ENCODE measurements at places on chromosomes 1 and 21.
A peak's percentile ranks its signal among the peaks of the same experiment; 100 is the strongest.

DNA sequence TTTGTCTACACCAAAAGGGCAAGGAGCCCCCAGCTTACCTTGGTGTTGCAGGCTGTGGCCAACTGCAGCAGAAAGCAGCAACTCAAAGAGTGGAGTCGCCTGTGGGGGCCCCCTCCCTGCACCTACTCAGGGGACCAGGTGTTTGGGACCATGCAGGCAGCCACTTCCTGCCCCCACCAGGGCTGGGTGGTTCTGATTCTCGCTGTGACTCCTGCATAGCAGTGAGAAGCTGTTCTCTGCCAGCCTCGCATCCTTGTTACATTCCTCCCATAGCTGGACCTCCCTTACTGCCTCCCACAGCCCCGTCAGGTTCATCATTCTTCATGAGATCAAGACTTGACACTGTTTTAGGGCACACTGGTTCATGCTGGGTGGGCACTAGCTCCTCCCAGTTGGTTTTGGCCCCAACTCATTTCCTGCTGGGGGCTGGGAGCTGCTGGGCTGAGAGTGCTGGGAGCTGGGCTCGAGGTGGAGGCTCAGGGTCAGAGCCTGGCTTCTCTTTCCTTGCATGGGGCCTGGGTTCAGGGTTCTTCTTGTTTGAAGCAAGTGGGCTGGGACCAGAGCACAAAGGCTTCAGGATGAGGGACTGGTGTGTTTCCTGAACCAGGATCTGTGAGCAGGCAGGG, 146.9 kb upstream of the C1orf174 start:
- DNase-seq, result no peak

- no peak for DNase-seq
These were observed 55.9 kb upstream of the PROX1 start for GRCh38 chr1:213931836-213932235.

DNA sequence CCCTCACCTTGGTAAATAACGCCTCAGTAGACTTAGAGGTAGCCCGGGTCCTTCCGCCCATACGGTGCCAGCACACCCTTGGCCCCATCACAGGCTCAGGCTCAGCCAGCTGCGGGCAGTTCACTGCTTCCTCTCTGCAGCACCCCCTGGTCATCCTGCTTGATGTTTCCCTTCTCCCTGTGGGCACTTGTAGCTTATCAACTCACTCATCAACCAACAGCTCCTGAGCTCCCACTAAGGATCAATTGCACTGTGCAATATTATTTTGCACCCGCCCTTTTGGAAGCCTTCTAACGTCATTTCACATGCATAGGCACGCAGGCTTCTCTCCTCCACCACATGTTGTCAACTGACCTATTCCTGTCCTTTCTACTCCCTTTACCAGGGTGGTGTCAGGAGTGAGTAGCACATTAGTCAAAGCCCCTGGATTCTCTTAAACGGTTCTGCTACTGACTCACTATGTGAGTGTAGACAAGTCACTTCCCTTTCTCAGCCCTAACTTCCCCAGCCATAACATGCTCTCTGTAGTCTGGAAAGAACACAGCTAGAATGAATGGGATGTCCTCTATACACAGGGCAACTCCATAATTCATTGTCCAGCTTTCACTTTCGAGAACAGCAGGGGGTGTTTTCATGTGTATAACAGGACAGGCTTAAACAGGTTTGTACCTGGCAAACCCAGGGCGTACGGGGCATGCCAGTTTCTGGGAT, 47.1 kb upstream of the IRF2BP2 start:
- peak; percentile 98 for DNase-seq

DNA sequence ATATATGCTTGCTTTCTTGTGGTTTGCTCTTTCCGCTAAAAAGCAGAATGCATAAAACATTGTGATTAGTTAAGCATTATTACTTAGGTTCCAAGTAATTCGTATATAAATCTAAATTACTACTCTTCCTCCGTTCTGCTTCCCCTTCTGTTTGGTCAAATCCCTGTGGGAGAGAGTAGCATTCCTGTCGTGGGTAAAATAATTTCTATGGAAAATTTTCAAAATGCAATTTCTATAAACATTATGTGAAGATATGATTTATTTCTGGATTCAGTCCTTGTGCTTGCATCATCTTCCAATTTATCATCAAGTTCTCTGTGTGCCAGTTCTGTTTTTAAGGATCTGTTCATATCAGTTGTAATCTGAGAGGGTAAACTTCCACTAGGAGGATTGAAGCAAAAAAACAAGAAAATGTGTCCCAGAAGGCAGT, 7.2 kb upstream of the WARS2 start:
- DNase-seq, result no peak

DNA sequence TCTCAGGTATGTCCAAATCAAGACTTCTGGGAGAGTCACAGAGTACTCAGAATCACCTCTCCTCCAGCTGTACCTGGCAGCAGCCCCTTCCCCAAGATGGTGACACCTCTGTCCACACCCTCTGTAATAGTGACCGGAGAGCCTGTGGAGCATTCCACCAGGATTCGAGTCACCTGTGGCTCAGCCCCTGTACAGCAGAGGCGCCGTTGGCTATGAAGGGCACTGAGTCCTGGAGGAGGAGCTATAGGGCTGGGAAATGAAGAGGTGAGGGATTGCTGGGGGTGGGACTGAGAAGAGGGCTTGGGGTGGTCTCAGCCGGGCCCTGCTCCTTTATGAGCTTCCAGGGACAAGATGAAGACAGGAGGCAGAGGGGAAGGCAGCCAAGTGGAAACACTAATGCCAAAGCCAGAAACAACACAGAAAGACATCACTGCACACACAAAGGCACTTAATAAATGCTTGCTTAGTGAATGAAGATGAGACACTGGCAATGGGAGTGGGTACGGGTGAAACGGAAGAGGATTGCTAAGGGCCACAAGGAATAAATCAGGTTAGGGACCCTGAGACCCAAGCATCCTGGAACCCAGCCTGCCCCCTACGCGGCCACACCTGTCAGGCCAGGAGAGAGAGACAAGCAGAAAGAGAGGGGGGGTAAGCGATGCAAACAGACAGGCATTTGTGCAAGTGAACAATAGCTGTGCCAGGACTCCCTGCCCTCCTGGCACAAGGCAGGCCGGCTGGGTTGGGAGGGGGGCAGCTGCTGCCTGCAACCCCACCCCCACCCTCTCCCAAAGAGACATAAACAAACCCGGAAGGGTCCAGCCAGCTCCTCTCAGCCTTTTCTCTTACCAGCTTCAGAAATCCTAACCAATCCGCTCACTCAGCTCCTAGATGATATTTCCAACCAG, 3.9 kb downstream of the ARHGEF2 start:
- no peak for DNase-seq
